ENCODE measurements at places on chromosomes 5 and 9. TPM values are rescaled to one million over a fixed set of nuclear protein-coding genes. Genes with fewer than 3 reads are reported as not detected.

The SLC27A6 gene
- total RNA-seq: not detected

The PNPLA7 gene
- total RNA-seq: 0.81 TPM

The ENG gene
- 0.13 TPM for total RNA-seq

The CENPH gene
- total RNA-seq: 30.3 TPM

The GLDC gene
- 14.1 TPM for total RNA-seq

The IFNA13 gene
- not detected for total RNA-seq

The FYB1 gene
- total RNA-seq: 9.4 TPM

The HRH2 gene
- 0.77 TPM for total RNA-seq

The POU5F2 gene
- not detected for total RNA-seq

The AK3 gene
- 59.5 TPM for total RNA-seq

The IFT74 gene
- 13.7 TPM for total RNA-seq

The MAPK9 gene
- total RNA-seq: 29.0 TPM

The MLANA gene
- not detected for total RNA-seq

The PCDHA4 gene
- total RNA-seq: 2.2 TPM

The ADCY2 gene
- not detected for total RNA-seq

The CNOT6 gene
- 19.3 TPM for total RNA-seq

The TERT gene
- 2.5 TPM for total RNA-seq

The NDUFS4 gene
- total RNA-seq: 115 TPM

The GARIN3 gene
- not detected for total RNA-seq

Measured in A549 treated with GW870086 at 1 μM for 4 hours (cell line).